Vagina (tissue), 2 donors: ENCODE measurements at places on chromosomes 2 and 18. TPM values are rescaled to one million over a fixed set of nuclear protein-coding genes. Genes with fewer than 3 reads are reported as not detected.

Gene ZNF396
- total RNA-seq, result 0.98 TPM

Gene ALPI
- total RNA-seq, result not detected

Gene TMEM198
- total RNA-seq, result 1.5 TPM

Gene CHST9
- 0.74 TPM for total RNA-seq

Gene ITPRIPL1
- 1.5 TPM for total RNA-seq

Gene PROKR1
- not detected for total RNA-seq

Gene TGIF1
- total RNA-seq, result 60.9 TPM

Gene TMEFF2
- not detected for total RNA-seq

Gene EMILIN2
- total RNA-seq, result 26.8 TPM

Gene TNS1
- total RNA-seq, result 216 TPM

Gene KIF5C
- 13.3 TPM for total RNA-seq

- no peak overlapping the region for H3K4me3 ChIP-seq
- no peaks in the 10 kb centered on the region for H3K36me3 ChIP-seq
- no peaks in the 10 kb centered on the region for H3K4me1 ChIP-seq
- DNase-seq, result no peak
- H3K27me3 ChIP-seq, result no peaks in the 10 kb centered on the region
- no peak overlapping the region for H3K27ac ChIP-seq
These were observed 30.8 kb upstream of the ST8SIA5 start for GRCh38 chr18:46787674-46788073.

- no peak overlapping the region for H3K27ac ChIP-seq
- H3K4me1 ChIP-seq, result peaks cover 8% of the 10 kb centered on the region
- peaks cover 20% of the 10 kb centered on the region for H3K36me3 ChIP-seq
- no peaks in the 10 kb centered on the region for H3K27me3 ChIP-seq
These were observed 1.2 kb upstream of the CENPA start for GRCh38 chr2:26784570-26785234.

DNA sequence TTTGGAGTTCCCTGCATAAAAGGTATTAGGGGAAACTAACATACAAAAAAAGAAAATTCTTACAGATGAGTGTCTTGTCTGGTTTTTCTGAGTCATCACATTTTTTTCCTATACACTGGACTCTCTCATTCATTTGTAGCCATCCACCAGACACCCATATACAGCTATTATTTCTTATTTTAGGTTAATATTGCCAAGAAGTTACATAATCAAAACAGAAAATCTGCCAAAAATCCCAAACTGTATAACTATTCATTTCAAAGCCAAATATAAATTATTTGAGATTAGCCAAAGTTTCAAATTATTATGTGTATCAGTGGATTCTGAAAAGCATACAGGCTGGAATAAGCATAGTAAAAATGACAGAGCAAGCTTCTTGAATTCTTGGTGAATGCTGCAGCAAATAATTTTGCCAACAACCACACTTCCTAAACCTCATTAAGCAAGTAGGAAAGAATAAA lies 191.2 kb downstream of the NCKAP5 start:
- H3K4me3 ChIP-seq, result no peak overlapping the region
- H3K4me1 ChIP-seq, result peaks cover 14% of the 10 kb centered on the region
- DNase-seq, result no peak
- H3K36me3 ChIP-seq, result no peaks in the 10 kb centered on the region
- H3K27me3 ChIP-seq, result no peaks in the 10 kb centered on the region
- no peak overlapping the region for H3K27ac ChIP-seq

DNA sequence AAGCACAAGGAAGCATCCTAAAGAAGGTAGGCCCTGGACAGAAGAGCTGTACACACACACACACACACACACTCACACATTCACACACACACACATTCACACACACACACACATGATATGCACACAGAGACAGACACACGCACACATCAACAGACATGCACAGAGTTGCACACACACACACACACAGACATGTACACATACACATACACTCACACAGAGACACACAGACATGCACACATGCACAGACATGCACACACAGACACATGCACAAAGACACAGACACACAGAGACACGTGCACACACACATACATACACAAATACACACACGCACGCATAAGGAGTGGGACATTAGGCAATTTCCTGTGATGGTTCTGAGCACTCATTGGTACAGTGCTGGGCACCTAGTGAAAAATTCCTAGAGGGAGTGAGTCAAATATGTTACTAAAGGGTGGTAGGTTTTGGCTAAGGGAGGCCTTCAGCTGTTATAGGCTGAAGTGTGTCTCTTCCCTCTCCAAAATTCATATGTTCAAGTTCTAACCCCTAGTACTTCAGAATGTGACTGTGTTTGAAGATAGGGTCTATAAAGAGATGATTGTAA lies 26.4 kb downstream of the THNSL2 start:
- H3K36me3 ChIP-seq, result no peaks in the 10 kb centered on the region
- peaks cover 11% of the 10 kb centered on the region for H3K4me1 ChIP-seq
- H3K4me3 ChIP-seq, result no peak overlapping the region
- no peak overlapping the region for H3K27ac ChIP-seq
- H3K27me3 ChIP-seq, result no peaks in the 10 kb centered on the region

GRCh38 chr2:120012771-120013596 lies at the start of gene EPB41L5:
TSS of gene EPB41L5 (plus strand) at chr2:120013077. CDS start at chr2:120019085, 6,008 bp downstream.
- H3K27ac ChIP-seq, result peak within 1 kb of the TSS; percentile 81
- peak within 1 kb of the TSS; percentile 81 for H3K4me3 ChIP-seq
- peaks cover 17% of the 10 kb centered on the region for H3K4me1 ChIP-seq
- H3K36me3 ChIP-seq, result no peaks in the 10 kb centered on the region
- H3K27me3 ChIP-seq, result no peaks in the 10 kb centered on the region
- no peak for DNase-seq

- H3K27me3 ChIP-seq, result no peaks in the 10 kb centered on the region
- no peaks in the 10 kb centered on the region for H3K36me3 ChIP-seq
- no peak overlapping the region for H3K27ac ChIP-seq
- H3K4me1 ChIP-seq, result no peaks in the 10 kb centered on the region
- DNase-seq, result no peak
- no peak overlapping the region for H3K4me3 ChIP-seq
These were observed 10.5 kb downstream of the EVX2 start for GRCh38 chr2:176072951-176073904.

GRCh38 chr2:206001912-206002311 lies 84.1 kb downstream of the INO80D start:
- H3K27ac ChIP-seq, result no peak overlapping the region
- no peak overlapping the region for H3K4me3 ChIP-seq
- H3K36me3 ChIP-seq, result no peaks in the 10 kb centered on the region
- no peaks in the 10 kb centered on the region for H3K27me3 ChIP-seq
- DNase-seq, result no peak
- H3K4me1 ChIP-seq, result no peaks in the 10 kb centered on the region

DNA sequence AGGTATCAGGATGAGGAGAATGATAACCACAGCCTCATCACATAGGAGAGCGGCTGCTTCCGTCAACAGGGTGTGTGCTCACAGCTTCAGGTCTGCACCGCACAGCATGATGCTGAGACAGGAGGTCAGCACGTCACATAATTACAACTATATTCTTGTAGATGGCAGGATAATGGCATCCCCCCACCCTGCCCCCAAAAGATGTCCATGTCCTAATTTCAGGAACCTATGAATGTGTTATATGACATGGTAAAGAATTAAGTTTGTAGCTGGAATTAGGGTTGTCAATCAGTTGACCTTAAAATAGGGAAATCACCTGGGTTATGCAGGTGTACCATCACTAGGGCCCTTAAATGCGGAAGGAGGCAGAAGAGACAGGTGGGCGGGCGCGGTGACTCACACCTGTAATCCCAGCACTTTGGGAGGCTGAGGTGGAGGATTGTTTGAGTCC lies 73.9 kb downstream of the ARL4C start:
- H3K27ac ChIP-seq, result no peak overlapping the region
- H3K4me1 ChIP-seq, result peaks cover 13% of the 10 kb centered on the region
- H3K4me3 ChIP-seq, result no peak overlapping the region
- H3K36me3 ChIP-seq, result no peaks in the 10 kb centered on the region

GRCh38 chr2:223897669-223898330 lies 47.3 kb downstream of the WDFY1 start:
- H3K27ac ChIP-seq, result peak overlapping the region; percentile 33
- no peak overlapping the region for H3K4me3 ChIP-seq
- DNase-seq, result no peak
- H3K27me3 ChIP-seq, result no peaks in the 10 kb centered on the region

DNA sequence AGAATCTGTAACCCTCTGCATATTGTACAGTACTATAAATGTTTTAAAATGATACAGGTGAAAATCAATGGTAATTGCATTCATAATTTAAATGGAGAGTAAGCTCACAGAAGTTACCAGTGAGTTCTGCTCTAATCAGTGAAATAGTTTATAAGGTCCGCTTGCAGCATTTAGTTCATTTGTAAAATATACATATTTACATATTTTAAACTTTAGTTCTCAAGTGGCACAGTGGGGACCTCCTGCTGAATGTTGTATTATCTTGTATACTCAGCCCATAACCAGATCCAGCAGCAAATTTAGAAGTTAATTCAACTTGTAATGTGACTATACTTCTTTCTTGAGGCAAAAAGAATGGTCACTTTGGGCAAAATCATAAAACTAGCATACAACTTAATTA lies 41.7 kb upstream of the TBR1 start:
- H3K36me3 ChIP-seq, result no peaks in the 10 kb centered on the region
- H3K27ac ChIP-seq, result no peak overlapping the region

GRCh38 chr18:48803951-48804855 lies 146.6 kb downstream of the SMAD7 start:
- peaks cover 11% of the 10 kb centered on the region for H3K4me1 ChIP-seq
- H3K27me3 ChIP-seq, result no peaks in the 10 kb centered on the region
- peak; percentile 61 for DNase-seq
- no peak overlapping the region for H3K27ac ChIP-seq
- H3K36me3 ChIP-seq, result no peaks in the 10 kb centered on the region

GRCh38 chr2:26161926-26162325 lies 11.0 kb upstream of the GAREM2 start:
- no peak for DNase-seq
- H3K4me1 ChIP-seq, result no peaks in the 10 kb centered on the region
- H3K4me3 ChIP-seq, result no peak overlapping the region
- H3K27ac ChIP-seq, result no peak overlapping the region
- H3K36me3 ChIP-seq, result no peaks in the 10 kb centered on the region
- no peaks in the 10 kb centered on the region for H3K27me3 ChIP-seq

DNA sequence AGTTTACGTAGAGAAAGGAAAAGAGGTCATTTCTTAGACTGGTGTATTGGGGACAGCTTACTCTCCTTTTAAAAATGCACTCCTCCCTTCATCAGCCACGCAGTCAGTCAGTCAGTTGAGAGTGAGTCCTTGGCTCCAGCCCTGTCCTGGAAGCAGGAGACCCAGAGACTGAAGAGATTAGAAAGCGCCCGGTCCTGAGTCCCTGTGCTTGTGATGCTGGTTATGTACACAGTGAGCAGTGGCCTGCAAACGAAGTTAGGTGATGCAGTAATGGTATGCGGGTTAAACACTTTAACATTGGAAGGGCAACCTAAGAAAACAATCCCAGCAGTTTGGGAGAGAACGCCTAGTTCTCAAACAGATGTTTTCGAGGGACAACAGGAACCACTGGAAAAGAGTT lies 6.3 kb upstream of the ASB1 start:
- peaks cover 13% of the 10 kb centered on the region for H3K4me1 ChIP-seq
- no peak overlapping the region for H3K27ac ChIP-seq
- no peaks in the 10 kb centered on the region for H3K27me3 ChIP-seq
- H3K36me3 ChIP-seq, result no peaks in the 10 kb centered on the region
- no peak for DNase-seq

GRCh38 chr2:27298391-27299080 lies 9.7 kb downstream of the UCN start:
- H3K27ac ChIP-seq, result no peak overlapping the region
- H3K36me3 ChIP-seq, result no peaks in the 10 kb centered on the region
- H3K4me3 ChIP-seq, result no peak overlapping the region
- no peak for DNase-seq

DNA sequence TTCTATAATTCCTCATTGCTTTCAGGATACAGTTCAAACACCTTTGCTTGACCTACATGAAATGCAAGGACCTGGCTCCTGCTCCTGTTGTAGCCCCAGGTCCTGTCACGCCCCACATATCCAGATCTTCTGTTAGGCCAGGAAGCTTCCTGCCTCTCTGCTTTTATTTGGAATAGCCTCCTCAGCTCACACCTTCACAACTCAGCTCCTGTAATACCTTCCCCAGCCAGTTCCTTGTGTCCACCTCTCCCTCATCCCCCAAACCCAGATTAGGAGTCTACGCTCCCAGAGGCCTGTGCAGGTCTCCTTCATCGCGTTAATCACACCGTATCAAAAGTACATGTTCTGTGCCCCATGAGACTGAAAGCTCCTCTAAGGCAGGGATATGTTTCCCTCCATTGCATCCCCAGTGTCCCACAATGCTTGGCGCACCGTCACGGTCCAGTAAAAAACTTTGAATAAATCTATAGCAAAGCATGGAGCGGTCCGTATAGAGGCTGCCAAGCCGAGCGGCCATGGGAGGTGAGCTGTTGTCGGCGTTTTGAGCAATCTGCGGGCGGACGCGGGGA lies 371 bp downstream of the MDH1B start:
- H3K27me3 ChIP-seq, result no peaks in the 10 kb centered on the region
- peak overlapping the region; percentile 69 for H3K4me3 ChIP-seq
- no peaks in the 10 kb centered on the region for H3K36me3 ChIP-seq

GRCh38 chr2:129806990-129807389 lies 172.5 kb upstream of the RAB6C start:
- no peak overlapping the region for H3K27ac ChIP-seq
- no peaks in the 10 kb centered on the region for H3K4me1 ChIP-seq
- no peak overlapping the region for H3K4me3 ChIP-seq
- DNase-seq, result no peak
- H3K36me3 ChIP-seq, result no peaks in the 10 kb centered on the region
- no peaks in the 10 kb centered on the region for H3K27me3 ChIP-seq

GRCh38 chr2:2291500-2292260 lies 39.4 kb downstream of the MYT1L start:
- no peak for DNase-seq
- no peaks in the 10 kb centered on the region for H3K27me3 ChIP-seq
- H3K27ac ChIP-seq, result no peak overlapping the region
- H3K4me3 ChIP-seq, result no peak overlapping the region
- H3K36me3 ChIP-seq, result no peaks in the 10 kb centered on the region

- H3K36me3 ChIP-seq, result no peaks in the 10 kb centered on the region
- no peaks in the 10 kb centered on the region for H3K4me1 ChIP-seq
- H3K4me3 ChIP-seq, result no peak overlapping the region
- no peak for DNase-seq
- H3K27ac ChIP-seq, result no peak overlapping the region
These were observed 718.2 kb downstream of the DPP10 start for GRCh38 chr2:115160531-115161080.

- no peak for DNase-seq
- peaks cover 36% of the 10 kb centered on the region for H3K4me1 ChIP-seq
These were observed 55.8 kb upstream of the MGAT5 start for GRCh38 chr2:134198006-134198634.

- no peak overlapping the region for H3K27ac ChIP-seq
- no peak overlapping the region for H3K4me3 ChIP-seq
- DNase-seq, result no peak
- H3K27me3 ChIP-seq, result no peaks in the 10 kb centered on the region
- peaks cover 44% of the 10 kb centered on the region for H3K4me1 ChIP-seq
These were observed 27.8 kb downstream of the GLI2 start for GRCh38 chr2:120763508-120763907.

GRCh38 chr2:47259829-47260228 lies 104.7 kb upstream of the STPG4 start:
- H3K27me3 ChIP-seq, result no peaks in the 10 kb centered on the region
- H3K4me1 ChIP-seq, result no peaks in the 10 kb centered on the region
